ENCODE measurements at places on chromosomes 12 and 14.

GRCh38 chr14:61107869-61108493, 126.9 kb downstream of the SLC38A6 start:
- DNase-seq = no peak

DNA sequence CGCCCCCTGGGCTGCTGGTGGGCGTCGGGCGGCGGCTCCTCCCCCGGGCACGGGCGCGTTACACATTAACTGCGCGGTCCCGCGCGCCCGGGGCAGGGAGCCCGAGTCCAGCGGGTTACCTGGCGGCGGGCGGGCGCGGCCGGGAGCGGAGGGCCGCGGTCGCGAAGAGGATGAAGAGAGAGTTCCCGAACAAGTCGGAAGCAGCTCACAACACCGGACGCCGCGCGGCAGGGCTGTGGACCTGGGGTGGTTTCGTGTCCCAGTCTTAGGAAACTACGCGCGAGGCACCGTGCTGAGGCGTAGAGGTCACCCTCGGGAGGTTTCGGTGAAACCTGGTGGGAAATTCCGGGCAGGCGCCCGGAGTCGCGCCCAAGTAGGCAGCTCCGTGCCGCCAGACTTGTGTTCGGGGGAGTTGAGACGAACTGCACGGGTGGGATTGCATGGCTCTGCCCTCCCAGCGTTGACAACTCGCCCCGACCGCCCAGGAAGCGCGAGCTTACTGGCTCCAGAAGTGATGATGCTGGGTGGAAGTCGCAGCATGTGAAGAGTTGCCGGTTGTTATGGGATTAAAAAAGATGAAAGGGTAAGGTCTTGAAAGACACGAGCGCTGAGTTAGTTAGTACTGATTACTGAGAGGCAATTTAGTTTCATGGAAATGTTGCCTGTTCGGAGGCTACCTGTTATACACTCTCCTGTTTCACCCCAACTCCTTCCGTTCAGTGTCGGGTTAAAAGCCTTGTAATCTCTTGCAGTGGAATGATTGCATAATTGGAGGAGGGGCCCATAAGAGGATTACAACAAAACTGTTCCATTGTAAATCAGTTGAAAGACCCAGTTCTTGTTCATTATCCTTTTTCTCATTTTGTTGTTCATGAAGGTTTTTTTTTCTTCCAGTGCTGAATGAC, 879 bp downstream of the RAB3IP start:
- DNase-seq = peak; percentile 12

DNA sequence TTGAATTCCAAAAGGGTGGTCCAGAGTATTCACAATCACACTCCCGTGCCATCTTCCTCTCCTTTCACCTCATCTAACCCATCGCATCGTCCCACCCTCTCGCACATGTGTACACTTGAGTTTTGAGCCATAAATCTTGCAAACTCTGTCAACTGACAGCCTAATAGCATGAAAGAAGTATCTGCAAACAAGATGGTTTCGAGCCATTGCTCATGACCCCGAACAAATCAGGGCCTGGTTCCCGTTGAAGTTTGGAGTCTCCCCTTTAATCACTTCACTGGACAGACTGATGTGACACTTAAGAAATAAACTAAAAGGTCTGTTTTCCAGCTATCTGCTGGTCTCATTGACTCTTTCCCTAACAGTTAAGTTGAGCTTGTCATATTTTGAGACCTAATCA, 223.6 kb upstream of the SOX5 start:
- no peak for DNase-seq

DNA sequence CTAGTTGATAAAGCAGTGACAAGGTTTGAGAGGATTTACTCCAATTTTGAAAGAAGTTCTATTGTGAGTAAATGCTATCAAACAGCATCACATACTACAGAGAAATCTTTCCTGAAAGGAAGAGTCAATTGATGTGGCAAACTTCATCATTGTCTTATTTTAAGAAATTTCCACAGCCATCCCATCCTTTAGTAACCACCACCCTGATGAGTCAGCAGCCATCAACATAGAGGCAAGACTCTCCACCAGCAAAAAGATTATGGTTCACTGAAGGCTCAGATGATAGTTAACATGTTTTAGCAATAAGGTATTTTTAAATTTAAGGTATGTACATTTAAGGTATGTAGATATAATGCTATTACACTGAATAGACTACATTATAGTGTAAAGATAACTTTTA, 122.1 kb upstream of the ARHGAP5 start:
- DNase-seq = no peak

GRCh38 chr14:51019089-51019488, 74.8 kb upstream of the PYGL start:
- no peak for DNase-seq

GRCh38 chr14:79552778-79553177, 658.5 kb downstream of the DIO2 start:
- no peak for DNase-seq

DNA sequence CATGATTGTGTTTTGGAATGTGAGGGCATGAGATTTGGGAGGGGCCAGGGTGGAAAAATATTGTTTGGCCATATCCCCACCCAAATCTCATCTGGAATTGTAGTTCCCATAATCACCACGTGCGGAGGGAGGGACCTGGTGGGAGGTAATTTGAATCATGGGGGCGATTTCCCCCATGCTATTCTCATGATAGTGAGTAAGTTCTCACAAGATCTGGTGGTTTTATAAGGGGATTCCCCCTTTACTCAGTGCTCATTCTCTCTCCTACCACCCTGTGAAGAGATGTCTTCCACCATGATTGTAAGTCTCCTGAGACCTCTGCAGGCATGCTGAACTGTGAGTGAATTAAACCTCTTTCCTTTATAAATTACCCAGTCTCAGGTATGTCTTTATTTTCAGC, 15.7 kb downstream of the OR10P1 start:
- DNase-seq = no peak

DNA sequence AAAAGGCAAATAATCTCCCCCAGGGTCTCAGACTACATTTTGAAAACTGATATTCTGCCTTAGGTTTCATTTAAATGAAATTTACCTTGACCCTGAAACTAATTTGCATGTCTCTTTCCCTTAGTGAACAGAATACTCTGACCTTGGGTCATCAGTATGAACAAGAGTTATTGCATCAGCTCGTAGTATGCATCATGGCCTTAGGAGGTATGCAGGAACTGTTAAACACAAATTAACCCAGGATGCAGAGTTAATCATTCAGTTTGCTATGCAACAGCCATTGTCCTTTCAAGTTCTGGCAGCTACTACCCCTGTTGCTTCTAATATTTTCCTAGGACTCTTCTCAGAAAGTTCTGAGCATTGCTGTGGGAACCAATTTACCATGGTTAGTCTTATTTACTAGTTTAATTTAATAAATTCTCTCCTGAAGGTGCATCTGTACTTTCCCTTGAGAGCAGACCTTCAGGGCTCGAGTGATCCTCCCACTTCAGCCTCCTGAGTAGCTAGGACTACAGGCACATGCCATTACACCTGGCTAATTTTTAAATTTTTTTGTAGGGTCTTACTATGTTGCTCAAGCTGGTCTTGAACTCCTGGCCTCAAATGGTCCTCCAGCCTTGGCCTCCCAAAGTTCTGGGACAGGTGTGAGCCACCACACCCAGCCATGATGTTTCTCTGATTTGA, 126.7 kb downstream of the TTC6 start:
- no peak for DNase-seq

GRCh38 chr14:79587875-79588274, 623.4 kb downstream of the DIO2 start:
- DNase-seq = no peak

DNA sequence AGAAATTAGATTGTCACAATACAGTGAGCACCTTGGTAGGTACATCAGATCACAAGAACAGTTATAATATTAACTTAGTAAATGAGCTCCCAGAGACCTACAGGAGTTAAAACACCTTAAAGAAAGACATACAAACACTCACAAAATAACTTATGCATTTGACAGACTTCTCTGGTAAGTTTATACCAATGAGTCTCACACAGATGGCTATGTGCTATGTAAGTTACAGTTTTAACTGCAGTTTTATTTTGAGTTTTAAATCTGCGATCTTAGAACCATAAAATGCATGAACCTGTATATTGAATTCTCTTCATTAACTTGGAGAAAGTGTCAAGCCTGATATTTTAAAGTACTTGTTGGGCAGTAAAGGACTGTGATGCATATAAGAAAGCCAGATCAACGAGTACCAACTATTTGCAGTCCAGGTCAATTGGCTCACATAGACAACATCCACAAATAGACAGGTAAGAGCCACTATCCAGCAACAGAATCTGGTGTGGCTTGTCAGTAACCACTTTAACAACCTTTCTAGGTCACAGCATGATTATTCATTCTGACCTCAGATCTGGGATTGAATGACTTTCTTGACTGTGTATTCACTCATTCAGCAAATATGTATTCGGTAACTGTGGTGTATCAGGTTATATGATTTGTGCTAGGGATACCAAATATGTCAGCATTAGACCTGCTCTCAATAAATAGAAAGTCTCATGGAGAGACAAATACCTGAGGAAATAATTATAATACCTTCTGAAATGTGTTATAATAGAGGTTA, 856.6 kb upstream of the MGAT4C start:
- DNase-seq = no peak

- DNase-seq = no peak
These were observed 195.8 kb downstream of the TSPAN9 start for GRCh38 chr12:3272958-3273357.
